Activated T-cell treated with anti-CD3 and anti-CD28 coated beads, Interleukin-2, amount 50 U/mL, for 72 hours (primary cell): ENCODE measurements at places on chromosomes 5 and 9. TPM values are rescaled to one million over a fixed set of nuclear protein-coding genes. Genes with fewer than 3 reads are reported as not detected.
A peak's percentile ranks its signal among the peaks of the same experiment; 100 is the strongest.

The GARNL3 gene
- total RNA-seq: 4.7 TPM

The RUSC2 gene
- 3.8 TPM for total RNA-seq

The KIF12 gene
- total RNA-seq: not detected

The EGFLAM gene
- not detected for total RNA-seq

The WNK2 gene
- total RNA-seq: 0.70 TPM

DNA sequence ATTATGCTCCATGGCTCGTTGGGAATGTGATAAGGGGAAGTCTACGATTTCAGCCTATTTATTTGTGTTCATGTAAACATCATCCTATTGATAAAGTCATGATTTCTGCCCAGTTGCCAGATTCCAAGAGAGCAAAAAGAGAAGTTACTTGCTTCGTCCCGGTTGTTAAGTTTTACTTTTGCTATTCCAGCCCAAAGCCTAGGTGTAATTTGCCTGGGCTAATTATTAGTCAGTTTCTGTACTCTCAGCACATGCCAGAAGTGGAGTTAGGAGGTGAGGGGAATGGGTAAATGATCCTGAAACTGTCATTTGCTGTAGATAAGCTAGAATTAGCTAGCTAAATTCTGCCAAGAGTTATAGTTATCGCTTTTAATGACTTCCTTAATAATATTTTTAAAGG is 4.5 kb upstream of the ANKH start:
- DNase-seq: no peak

DNA sequence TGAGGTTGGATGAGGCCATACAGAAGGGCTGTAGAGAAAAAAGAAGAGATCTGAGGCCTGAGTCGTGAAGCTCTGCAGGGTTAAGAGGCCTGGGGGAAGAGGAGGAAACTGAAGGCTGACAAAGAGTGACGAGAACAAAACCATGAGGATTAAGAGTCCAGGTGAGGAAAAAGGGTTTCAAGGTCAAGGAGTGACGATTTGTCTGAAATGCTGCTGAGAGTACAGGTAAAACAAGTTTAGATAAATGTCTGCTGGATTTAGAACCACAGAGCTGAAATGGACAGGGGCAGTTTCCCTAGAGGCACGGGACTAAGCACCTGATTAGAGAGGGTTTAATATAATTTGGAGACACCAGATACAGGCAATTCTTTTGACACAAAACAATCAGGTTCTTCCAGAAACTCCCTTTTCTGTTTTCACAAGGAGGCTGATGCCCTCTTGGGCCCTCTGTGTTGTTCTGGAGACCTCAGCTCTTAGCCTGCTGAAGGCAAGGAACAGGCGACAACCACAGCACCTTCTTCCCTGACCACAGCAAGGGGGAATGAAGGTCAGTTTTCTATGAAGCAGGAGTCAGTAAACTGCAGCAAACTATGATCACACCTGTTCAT is 14.6 kb upstream of the GCNT1 start:
- DNase-seq: no peak

DNA sequence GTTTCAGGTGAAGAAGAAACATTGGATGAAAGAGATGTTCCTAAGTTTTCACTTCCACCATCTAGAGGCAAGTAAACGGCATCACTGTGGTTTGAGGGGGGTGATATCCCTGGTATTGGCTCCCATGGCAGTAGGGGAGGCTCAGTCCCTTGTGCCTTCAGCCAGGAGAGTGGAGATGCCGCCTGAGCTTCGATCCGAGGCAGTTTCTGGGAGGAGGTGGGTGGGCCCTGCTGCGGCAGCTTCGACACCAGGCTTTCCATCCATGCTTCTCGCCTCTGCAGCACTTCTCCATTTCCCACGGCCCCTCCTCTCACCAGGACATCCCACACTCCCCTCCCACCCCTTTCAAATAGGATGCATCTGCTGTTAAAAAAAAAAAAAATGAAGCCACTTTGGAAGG is 258.3 kb downstream of the GADD45G start:
- DNase-seq: no peak

DNA sequence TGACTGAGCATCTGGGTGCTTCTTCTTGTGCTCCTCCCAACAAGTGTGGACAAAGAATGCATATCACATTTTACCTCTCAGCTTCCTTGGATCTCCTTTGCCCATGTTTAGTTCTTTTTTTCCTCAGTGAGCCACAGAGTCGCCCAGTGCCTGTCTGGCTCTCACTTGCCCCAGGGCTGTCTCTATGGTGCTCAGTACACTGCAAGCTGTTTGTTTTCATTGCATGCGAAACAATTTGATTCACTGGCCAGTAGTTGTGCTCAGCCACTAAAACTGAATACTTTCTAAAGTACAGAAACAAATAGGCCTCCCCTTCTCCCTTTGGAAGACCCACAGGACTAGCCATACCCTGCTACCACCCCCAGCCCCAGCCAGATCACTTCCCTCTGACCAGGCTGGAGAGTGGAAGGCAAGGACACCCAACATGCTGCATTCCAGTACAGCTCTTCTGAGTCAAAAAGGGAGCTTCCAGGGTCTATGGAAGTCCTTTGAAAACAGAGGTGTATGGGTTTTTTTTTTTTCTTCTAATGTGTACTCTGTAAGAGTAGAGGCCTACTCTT is 3.8 kb downstream of the LHFPL2 start:
- no peak for DNase-seq

DNA sequence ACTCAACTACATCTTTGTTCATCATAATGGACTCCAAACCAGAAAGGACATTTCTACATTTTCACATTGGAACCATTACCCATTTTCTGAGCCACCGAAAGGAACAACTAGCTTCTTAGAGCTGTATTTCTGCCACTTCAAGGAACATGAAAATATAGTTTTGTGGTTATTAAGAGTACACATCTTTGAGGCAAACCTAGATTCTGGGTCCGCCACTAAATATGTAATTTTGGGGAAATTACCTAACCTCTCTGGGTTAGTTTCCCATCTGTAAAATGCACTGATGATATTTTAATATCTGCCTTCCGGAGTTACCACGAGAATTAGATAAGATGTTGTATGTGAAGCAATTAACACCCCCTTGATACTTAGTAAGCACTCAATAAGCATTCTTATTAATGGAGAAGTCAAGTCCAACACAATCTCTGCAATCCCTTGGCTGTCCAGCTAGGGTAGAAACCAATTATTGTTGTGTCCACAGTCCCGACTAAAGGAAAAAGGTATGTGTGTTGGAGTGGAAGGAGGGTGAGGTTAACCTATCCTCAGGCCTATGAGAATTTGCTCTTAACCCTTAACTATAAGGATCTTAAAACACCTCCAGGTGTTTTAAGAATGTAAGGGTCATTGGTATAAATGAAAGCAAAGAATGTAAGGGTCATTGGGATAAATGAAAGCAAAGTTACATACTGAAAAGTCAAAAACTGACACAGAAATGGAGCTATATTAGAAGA is 94.0 kb upstream of the PTGER4 start:
- no peak for DNase-seq

DNA sequence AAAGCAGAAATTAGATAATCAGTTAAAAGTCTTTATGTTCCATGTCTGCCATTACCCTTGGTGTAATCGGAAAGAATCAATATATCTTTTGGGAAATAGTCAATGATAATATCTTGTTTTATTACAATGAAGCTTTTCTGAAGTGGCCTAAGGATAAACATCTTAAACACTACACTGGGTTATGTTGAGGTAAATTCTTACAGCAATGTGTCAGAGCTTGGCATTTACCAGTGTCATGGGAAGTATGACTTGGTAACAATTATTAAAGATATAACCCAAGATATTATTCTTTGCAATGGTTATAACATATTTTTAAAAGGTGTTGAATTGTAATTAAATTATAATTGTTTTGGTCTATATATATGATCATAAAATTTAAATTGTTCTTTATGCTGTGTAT is 84.7 kb downstream of the CFAP95 start:
- no peak for DNase-seq

- DNase-seq: no peak
Measured at GRCh38 chr5:71836559-71837112, 117.6 kb downstream of the CARTPT start.

GRCh38 chr5:167285591-167285990 is 1005.9 kb upstream of the WWC1 start:
- DNase-seq: no peak

DNA sequence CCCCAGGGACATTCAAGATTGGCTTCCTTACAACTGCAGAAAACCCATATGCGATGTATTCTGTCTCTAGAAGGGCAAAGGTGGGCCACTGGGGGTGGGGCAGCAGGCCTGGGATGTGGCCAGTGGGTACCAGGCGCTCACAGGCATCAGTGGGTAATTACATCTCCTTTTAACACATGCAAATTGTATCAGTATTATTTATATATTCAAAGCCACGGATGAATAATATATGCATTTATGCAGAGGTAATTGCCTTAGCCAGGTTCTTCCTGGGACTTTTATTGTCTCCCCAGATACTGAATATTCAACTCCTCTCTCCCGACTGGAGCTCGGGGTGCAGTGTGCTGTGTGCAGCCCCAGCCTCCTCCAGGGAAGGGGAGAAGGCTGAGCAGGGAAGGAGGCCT is 109.4 kb upstream of the MVB12B start:
- DNase-seq: no peak

DNA sequence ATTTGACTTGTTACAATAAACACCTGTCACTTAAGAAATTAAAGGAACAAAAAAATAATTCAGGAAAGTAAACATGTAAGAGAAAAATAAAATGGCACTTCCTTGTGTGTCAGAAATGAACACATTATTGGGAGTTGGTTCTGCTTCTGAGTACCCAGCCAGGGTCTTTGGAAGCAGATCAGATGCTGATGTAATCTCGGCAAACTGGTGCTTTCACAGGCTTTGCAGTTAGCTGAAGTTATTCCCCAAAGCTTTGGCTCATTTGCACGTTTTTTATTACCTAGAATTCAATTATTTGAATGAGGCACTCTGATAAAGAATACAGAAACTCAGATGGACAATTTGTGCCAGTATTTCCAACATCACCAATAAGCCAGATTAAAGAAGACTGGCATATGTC is 10.9 kb downstream of the CDH18 start:
- no peak for DNase-seq

GRCh38 chr9:36843964-36844363 is 190.1 kb downstream of the PAX5 start:
- peak; percentile 4 for DNase-seq

GRCh38 chr5:161403121-161403520 is 143.4 kb downstream of the GABRB2 start:
- no peak for DNase-seq

DNA sequence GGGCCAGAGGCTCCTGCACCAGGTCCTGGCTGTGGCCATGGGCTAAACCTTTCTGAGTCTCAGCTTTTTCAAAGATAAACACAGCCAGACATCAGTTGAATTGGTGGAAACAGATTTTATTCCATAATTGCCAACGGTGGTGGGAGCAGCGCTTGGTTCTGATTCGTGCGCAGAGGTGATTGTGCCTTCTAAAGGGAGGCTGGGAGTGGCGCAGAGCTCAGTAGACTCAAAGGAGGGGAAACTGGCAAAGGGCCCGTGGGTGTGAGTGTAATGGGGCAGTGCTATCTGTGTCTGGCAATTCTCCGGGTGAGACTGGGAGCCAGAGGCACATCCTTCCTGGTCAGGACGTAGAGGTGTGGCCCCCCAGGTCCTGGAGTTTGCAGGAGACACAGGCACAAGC is 169.4 kb upstream of the PPP1R26 start:
- DNase-seq: no peak

- DNase-seq: peak; percentile 42
Measured at GRCh38 chr5:61332851-61333320, 828 bp downstream of the ZSWIM6 start.

DNA sequence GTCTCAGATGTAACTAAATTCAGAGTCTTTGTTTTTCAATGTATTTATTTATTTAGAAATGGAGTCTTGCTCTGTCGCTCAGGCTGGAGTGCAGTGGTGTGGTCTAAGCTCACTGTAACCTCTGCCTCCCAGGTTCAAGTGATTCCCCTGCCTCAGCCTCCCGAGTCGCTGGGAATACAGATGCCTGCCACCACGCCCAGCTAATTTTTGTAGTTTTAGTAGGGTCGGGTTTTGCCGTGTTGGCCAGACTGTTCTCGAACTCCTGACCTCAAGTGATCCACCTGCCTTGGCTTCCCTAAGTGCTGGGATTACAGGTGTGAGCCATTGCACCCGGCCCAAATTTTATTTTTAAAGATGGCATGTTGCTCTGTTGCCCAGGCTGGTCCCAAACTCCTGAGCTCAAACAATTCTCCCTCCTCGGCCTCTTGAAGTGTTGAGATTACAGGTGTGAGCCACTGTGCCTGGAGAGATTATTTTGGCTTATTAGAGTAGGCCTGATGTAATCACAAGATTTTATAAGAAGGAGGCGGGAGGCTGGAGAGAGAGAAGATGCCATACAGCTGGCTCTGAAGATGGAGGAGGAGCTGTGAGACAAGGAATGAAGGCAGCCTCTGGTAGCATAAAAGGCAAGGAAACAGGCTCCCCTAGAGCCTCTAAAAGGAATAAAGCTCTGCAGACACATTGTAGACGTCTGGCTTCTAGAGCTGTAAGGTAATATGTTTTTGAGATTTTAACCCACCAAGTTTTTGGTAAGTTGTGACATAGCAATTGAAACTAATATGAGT is 12.9 kb upstream of the KLF9 start:
- DNase-seq: no peak

- DNase-seq: no peak
Measured at GRCh38 chr5:151617841-151618710, 26.9 kb upstream of the FAT2 start.

DNA sequence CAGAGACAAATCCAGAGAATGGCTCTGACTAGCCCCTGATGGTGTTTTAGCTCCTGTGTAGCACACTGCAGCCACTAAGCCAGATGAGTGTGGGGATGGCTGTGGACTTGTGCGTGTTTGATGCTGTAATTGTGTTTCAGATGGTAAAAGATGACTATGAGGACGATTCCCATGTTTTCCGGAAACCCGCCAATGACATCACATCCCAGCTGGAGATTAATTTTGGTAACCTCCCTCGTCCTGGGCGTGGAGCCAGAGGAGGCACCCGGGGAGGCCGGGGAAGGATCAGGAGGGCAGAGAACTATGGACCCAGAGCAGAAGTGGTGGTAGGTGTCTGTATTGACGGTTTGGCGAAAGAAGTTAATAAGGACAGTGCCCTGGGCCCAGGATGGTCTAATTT is 38.0 kb downstream of the HABP4 start:
- no peak for DNase-seq

DNA sequence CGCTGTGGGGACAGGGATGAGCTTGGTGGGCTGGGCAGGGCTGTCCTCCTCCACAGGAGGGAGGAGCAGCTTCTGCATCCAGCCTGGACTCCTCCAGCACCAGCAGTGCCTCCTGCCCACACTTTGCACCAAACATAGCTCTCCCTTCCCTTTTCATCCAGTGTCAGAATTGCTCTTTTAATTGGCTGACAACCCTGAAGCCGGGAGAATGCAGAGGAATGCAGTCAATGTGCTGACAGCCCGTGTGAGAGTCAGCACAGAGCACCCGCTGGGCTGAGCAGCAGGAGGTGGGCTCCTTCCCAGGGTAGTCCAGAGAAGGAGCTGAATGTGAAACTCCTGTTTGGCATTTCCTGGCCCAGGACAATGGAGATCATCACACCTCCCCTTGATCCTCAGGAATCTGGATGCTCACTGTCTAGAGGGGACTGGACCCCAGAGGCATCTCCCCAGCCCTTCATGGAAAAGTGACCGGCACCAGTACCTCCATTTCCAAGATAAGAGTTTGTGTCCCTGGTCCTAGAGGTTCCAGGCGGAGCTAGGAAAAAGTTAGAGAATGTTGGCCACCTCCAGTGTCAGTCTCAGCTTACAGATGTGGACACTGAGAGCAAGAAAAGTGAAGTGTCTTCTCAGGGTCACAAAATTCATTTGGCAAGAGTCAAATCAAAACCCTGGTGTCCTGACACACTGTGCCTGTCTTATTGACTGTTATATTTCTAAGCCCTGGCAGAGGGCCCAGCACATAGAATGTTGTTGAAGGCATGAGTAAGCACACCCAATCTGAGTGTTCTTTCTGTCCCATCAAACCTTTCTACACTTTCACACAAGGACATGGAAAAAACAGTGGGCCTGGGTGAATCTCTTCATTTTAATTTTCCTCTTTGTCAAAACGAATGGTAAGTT is 202.1 kb downstream of the SNX18 start:
- peak; percentile 32 for DNase-seq
